SJSA1 (cell line): ENCODE measurements at places on chromosomes 1 and 21. TPM values are rescaled to one million over a fixed set of nuclear protein-coding genes. Genes with fewer than 3 reads are reported as not detected.
A peak's percentile ranks its signal among the peaks of the same experiment; 100 is the strongest.

GRCh38 chr1:25197982-25198662, 34.2 kb downstream of the SYF2 start:
- no peak overlapping the region for H3K4me3 ChIP-seq
- H3K36me3 ChIP-seq = no peaks in the 10 kb centered on the region
- DNase-seq = peak; percentile 42
- H3K27me3 ChIP-seq = no peaks in the 10 kb centered on the region

DNA sequence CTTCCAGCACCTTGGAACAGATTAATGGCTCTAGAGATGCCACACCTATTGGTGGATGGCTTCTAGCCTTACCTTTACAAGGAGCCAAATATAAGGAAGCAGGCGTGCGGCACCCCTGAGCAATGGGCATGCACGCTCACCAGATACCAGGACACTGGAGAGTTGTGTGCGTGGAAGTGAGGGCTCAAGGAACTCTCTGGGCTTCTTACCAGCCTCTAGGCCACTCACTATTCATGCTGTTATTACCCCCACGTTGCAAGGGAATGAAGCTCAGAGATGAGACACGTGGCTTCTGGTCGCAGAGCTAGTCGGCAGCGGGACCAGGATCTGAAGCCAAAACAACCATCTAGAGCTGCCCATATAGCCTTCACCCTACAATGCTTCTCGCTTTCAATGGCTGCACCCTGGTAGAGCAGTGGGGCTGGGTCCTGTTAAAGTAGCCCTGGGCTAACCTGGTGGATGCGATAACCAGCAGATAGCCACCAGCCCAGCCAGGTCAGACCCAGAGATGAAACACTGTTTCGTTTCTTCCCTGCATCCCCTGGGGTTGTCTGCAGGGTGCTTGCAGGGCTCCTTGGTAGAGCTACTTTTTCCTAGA, 396.4 kb upstream of the VAMP3 start:
- DNase-seq = peak; percentile 23
- H3K27me3 ChIP-seq = no peaks in the 10 kb centered on the region
- no peak overlapping the region for H3K27ac ChIP-seq
- no peaks in the 10 kb centered on the region for H3K4me1 ChIP-seq
- no peak overlapping the region for H3K4me3 ChIP-seq
- no peaks in the 10 kb centered on the region for H3K36me3 ChIP-seq

- DNase-seq = no peak
- H3K36me3 ChIP-seq = no peaks in the 10 kb centered on the region
- no peaks in the 10 kb centered on the region for H3K4me1 ChIP-seq
Measured at GRCh38 chr1:168628807-168629206, 52.4 kb downstream of the XCL1 start.

GRCh38 chr1:76115171-76115570, 40.6 kb downstream of the ST6GALNAC3 start:
- no peaks in the 10 kb centered on the region for H3K27me3 ChIP-seq
- no peaks in the 10 kb centered on the region for H3K36me3 ChIP-seq
- H3K27ac ChIP-seq = no peak overlapping the region
- H3K4me1 ChIP-seq = no peaks in the 10 kb centered on the region
- DNase-seq = no peak

GRCh38 chr1:163471779-163472650, 150.3 kb downstream of the NUF2 start:
- no peak overlapping the region for H3K4me3 ChIP-seq
- H3K4me1 ChIP-seq = no peaks in the 10 kb centered on the region
- no peak overlapping the region for H3K27ac ChIP-seq
- peaks cover 4% of the 10 kb centered on the region; the same call in 1 of the 2 replicates for H3K27me3 ChIP-seq
- no peaks in the 10 kb centered on the region for H3K36me3 ChIP-seq

GRCh38 chr21:25254491-25255174, 352.6 kb downstream of the MRPL39 start:
- DNase-seq = no peak
- H3K4me1 ChIP-seq = no peaks in the 10 kb centered on the region
- no peak overlapping the region for H3K27ac ChIP-seq
- no peaks in the 10 kb centered on the region for H3K36me3 ChIP-seq
- H3K27me3 ChIP-seq = no peaks in the 10 kb centered on the region

- H3K36me3 ChIP-seq = no peaks in the 10 kb centered on the region
- no peaks in the 10 kb centered on the region for H3K4me1 ChIP-seq
- no peak overlapping the region for H3K4me3 ChIP-seq
- H3K27ac ChIP-seq = no peak overlapping the region
- no peak for DNase-seq
Measured at GRCh38 chr1:5660141-5660935, 331.9 kb downstream of the NPHP4 start.

- no peak for DNase-seq
- H3K4me1 ChIP-seq = peaks cover 11% of the 10 kb centered on the region
- H3K4me3 ChIP-seq = no peak overlapping the region
- no peaks in the 10 kb centered on the region for H3K27me3 ChIP-seq
Measured at GRCh38 chr1:17108360-17108759, 10.9 kb downstream of the PADI2 start.

DNA sequence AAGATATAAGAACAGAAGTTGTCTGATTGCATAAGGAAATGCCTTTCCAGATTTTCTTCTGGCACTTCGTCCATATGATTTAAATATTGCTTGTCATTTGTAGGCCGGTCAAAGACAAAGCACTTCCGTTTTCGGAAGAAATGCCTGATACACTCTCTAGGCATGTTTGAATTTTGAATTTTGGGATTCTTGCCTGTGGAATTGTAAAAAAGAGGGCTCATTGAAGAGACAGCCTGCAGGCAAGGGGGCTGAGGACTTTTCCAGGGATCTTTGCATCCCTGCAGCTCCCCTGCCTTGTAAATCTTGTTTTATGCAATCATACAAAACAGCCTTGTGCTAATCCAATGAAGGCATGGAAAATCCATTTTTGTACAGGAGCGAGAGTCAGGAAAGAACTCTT, 7.4 kb downstream of the GBP4 start:
- no peaks in the 10 kb centered on the region for H3K4me1 ChIP-seq
- H3K27ac ChIP-seq = no peak overlapping the region
- H3K4me3 ChIP-seq = no peak overlapping the region
- no peak for DNase-seq

DNA sequence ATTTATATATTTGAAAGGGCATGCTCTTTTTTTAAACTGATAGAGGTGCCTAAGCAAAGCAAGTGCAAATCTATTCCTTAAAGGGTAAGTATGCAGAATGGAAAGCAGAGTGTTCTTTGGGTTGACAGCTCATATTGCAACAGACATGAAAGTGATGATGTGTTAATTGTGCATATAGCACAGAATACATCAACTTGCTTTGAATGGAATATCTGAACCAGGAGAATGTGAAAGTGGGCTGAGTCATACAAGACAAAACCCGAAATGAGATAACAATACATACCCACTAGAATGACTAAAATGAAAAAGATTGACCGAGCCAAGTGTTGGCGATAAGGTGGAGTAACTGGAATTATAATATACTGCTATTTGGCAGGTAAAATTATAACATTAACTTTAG, 4.3 kb downstream of the CR1 start:
- no peaks in the 10 kb centered on the region for H3K4me1 ChIP-seq
- no peak overlapping the region for H3K27ac ChIP-seq
- DNase-seq = no peak
- H3K27me3 ChIP-seq = peaks cover 40% of the 10 kb centered on the region

DNA sequence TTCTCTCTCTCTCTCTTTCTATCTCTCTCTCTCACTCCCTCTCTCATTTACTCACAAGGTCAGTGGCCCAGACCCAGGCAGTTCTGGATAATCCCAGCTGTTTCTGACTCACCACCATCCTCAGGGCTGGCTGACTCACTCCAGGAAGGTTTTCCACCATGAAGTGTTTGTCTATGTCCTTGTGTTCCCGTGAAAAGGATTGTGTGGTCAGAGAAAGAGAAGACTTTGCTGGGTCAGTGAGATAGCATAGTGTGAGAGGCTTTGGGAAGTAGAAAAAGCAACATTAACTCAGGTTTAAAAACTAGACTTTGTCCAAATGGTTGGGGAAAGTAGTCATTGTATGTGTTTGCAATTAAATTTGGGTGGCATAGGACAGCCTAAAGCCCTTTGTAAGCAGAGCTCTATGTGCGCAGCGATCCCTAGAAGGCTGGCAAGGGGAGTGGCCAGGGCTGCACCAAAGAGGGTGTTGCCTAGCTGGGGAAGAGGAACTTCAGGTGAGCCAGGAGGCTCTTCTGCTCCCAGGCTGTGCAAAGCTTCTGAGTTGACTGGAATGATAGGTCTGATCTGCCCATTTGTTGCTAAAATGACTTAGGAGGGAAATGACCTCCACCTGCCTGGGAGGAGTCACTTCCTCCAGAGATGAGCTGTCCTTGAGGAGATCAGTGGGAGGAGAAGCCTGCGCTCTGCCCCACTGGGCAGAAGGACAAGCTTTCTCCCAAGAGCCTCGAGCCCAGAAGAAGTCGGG, 4.9 kb upstream of the CAPN2 start:
- H3K36me3 ChIP-seq = peaks cover 5% of the 10 kb centered on the region
- peak; percentile 92 for DNase-seq
- no peaks in the 10 kb centered on the region for H3K27me3 ChIP-seq
- no peak overlapping the region for H3K4me3 ChIP-seq
- peaks cover 78% of the 10 kb centered on the region for H3K4me1 ChIP-seq

DNA sequence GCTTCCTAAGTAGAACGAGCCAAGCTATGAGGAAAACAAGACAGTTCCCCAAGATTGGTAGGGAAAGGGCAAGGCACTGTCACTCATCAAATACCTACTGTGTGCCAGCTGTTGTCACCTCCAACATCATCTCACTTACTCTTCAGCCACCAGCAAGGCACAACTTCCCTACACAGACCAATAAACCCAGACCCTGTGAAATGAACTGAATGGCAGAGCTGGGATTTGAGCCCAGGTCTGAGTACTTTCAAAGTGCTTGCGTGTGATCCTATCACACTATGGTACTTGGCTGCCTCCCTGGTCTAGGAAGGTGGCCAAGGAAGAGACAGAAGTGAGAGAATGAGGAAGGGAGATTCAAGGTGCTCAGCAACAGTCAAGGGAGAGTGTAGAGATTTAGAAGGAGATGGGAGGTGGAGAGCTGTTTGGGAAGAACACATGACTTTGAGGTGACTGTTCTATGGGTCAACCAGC, 16.7 kb upstream of the TRIM63 start:
- no peak for DNase-seq
- no peak overlapping the region for H3K27ac ChIP-seq
- H3K4me3 ChIP-seq = no peak overlapping the region
- no peaks in the 10 kb centered on the region for H3K36me3 ChIP-seq
- no peaks in the 10 kb centered on the region for H3K4me1 ChIP-seq

DNA sequence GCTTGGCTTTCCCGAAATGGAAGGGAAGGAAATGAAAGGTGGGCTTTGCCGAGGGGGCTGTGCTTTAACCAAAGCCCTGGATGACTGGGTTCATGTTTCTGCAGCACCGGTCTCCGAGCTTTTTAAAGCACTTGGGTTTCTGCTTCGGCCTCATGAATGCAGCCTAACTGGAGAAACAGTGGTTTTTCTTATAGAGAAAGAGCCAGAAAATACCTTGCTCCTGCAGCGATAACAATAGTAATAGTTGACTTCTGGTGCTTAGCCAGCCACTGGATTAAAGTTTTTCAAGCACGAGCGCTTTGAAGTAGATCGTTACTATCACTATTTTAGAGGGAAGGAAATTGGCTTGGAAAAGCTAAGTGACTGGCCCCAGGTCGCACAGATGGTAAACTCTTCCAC, 500 bp upstream of the DOCK7 start:
- peaks cover 14% of the 10 kb centered on the region for H3K36me3 ChIP-seq
- H3K27ac ChIP-seq = peak overlapping the region; percentile 72
- H3K4me3 ChIP-seq = peak overlapping the region; percentile 93
- H3K4me1 ChIP-seq = peaks cover 23% of the 10 kb centered on the region
- no peaks in the 10 kb centered on the region for H3K27me3 ChIP-seq

DNA sequence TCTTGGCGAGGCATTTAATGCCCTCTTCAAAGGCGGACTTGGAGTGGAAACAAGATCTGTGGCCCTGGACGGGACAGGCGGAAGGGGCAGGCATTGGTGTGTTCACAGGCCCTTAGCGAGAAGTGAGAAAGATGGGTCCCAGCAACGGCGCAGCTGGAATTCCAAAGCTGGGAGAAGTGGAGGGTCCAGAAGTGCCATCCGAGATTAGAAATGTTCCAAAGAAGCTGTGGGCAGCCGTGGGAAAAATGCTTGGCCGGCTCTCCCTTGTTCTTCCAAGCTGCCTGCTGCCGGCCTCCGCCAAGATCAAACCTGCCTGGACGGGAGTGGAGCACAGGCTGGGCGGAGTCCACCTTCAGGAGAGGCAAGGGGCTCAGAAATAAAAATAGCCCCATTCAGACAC, 69.4 kb upstream of the ACTRT2 start:
- no peaks in the 10 kb centered on the region for H3K27me3 ChIP-seq
- H3K27ac ChIP-seq = no peak overlapping the region
- no peaks in the 10 kb centered on the region for H3K4me1 ChIP-seq
- no peak overlapping the region for H3K4me3 ChIP-seq
- no peaks in the 10 kb centered on the region for H3K36me3 ChIP-seq

Gene TTC4
- 35.4 and 38.6 TPM in 2 replicates for total RNA-seq

Gene DYNLT4
- not detected in 2 replicates for total RNA-seq

Gene PDZK1IP1
- not detected in 2 replicates for total RNA-seq

Gene GPR52
- total RNA-seq = 0.24 and 1.3 TPM in 2 replicates

Gene TRABD2B
- 0.16 and 0.75 TPM in 2 replicates for total RNA-seq

Gene SMIM34
- not detected in 2 replicates for total RNA-seq
